Hematopoietic multipotent progenitor cell (in vitro differentiated cells): ENCODE measurements at places on chromosomes 3 and 15. TPM values are rescaled to one million over a fixed set of nuclear protein-coding genes. Genes with fewer than 3 reads are reported as not detected.

GRCh38 chr3:178193846-178194245 lies 342.4 kb upstream of the KCNMB2 start:
- no peak for DNase-seq

DNA sequence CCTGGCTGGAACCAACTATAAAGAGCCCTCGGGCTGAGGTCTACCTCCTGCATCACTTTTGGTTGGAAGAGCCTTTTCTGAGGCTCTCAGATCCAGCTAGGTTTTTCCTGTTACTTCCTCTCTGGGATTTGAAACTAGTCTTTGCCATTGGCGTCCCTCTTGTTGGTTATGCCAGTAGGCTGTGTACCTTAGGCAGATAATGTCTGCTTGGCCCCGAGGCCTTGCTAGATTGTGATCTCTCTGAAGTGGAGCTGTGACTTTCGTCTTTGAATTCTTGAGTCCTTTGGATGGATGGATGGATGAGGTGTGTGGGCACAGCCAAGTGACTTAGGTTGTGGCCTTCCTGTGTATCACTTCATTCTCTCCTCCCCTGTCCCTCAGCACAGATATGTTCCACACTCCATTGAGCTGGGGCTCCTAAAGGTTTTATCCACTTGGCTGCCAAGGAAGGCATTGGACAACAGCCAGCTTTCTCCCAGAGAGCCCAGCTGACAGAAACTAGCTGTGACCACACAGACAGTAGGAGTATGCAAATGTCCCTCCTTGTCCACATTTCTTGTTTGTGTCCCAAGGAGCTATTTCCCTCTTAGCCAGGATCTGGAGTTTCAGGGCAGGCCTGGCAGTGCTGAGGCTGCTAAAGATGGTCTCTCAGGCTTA lies 7.9 kb upstream of the DNAJC17 start:
- no peak for DNase-seq

GRCh38 chr3:66620296-66620695 lies 119.5 kb upstream of the LRIG1 start:
- DNase-seq: no peak

GRCh38 chr3:62574266-62574898 lies 201.0 kb upstream of the FEZF2 start:
- DNase-seq: no peak

GRCh38 chr15:100434561-100434960 lies 92.8 kb upstream of the ADAMTS17 start:
- DNase-seq: no peak

DNA sequence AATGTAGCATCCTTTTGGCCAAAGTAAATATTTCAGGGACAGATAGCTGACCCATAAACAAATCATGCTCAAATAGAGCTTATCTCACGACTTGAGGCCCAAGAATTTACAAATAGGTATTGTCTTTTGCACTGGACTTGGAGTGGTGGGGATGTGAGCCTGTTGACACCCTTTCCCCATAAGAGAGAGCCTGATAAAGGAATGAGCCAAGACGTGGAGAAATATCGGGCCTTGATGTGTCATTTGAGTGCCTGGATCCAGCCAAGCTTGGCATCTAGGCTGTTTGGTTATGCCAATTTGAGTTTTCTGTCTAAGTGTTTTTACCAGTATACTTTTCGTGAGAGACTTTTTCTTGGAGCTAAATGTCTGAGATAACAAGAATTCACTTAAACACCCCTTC lies 112.9 kb upstream of the RGMA start:
- no peak for DNase-seq

DNA sequence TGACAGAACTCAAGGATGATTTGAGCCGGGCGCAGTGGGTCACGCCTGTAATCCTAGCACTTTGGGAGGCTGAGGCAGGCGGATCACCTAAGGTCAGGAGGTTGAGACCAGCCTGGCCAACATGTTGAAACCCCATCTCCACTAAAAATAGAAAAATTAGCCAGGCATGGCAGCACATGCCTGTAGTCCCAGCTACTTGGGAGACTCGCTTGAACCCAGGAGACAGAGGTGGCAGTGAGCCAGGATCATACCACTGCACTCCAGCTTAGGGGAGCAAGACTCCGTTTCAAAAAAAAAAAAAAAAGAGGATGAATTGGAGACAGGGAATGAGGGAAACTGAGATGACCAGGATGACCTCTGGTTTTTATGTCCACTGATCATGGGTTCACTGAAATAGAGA lies 60.4 kb upstream of the CDIN1 start:
- DNase-seq: no peak

Gene GOLGA8H
- 1.6 TPM for total RNA-seq

Gene KBTBD8
- 1.9 TPM for total RNA-seq

Gene PLSCR1
- 45.0 TPM for total RNA-seq

Gene ITGA11
- total RNA-seq: 0.27 TPM

Gene ESYT3
- 0.54 TPM for total RNA-seq

Gene CPLX3
- total RNA-seq: not detected

Gene KCNAB1
- total RNA-seq: not detected
